ENCODE measurements at places on chromosomes 7 and 10. TPM values are rescaled to one million over a fixed set of nuclear protein-coding genes. Genes with fewer than 3 reads are reported as not detected.

DNA sequence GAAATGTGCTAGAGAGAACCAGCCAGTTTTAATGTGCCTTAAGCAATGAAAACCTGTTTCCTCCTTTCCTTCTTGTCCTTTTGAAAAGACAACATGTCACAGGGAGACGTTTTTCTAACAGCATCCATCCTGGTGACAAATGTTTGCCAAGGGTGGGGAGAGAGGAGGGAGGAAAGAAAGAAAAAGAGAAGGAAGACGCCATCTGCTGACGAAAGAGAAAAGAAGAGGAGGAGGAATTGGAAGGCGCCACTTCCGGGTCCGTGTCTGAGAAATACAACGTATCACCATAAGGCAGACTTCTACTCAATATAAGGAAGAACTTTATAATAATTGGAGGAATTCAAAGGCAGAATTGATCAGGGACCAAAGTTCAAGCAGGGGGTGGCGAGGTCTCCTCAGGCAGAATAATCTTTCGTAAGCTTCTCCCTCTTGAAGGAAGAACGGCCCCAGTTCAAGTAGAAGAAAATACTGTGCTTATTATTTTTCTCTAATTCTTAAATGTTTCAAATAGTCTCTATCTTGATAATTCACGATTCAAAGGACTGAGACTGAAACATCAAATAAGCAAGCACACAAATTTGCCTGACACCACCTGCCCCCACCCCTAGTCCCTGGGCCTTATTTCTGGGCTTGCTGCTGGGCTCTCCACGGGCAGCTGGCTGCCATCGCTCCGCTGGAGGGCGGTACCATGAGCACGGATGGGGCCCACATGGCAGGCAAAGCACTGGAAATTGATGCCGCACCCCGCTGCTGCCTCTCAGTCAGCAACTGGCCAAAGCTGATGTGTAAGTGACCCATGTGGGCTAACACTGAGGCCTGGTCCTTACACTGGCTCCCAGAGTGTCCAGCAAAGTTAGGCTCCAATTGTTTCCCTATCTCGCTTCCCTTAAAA is 273.7 kb upstream of the KLF14 start:
- DNase-seq, result peak; percentile 73

- DNase-seq, result no peak
These were observed 578.9 kb upstream of the SEMA3D start for GRCh38 chr7:85765698-85766298.

GRCh38 chr7:89500084-89500483 is 654.2 kb upstream of the STEAP1 start:
- no peak for DNase-seq

- DNase-seq, result no peak
These were observed 65.5 kb downstream of the CPVL start for GRCh38 chr7:29080803-29081202.

- no peak for DNase-seq
These were observed 154.4 kb upstream of the NPY start for GRCh38 chr7:24129597-24129996.

- no peak for DNase-seq
These were observed 177.1 kb upstream of the CTBP2 start for GRCh38 chr10:125337510-125337909.

GRCh38 chr10:36612436-36612835 is 513.0 kb upstream of the ANKRD30A start:
- DNase-seq, result no peak

- no peak for DNase-seq
These were observed 11.0 kb downstream of the TWIST1 start for GRCh38 chr7:19106241-19107080.

DNA sequence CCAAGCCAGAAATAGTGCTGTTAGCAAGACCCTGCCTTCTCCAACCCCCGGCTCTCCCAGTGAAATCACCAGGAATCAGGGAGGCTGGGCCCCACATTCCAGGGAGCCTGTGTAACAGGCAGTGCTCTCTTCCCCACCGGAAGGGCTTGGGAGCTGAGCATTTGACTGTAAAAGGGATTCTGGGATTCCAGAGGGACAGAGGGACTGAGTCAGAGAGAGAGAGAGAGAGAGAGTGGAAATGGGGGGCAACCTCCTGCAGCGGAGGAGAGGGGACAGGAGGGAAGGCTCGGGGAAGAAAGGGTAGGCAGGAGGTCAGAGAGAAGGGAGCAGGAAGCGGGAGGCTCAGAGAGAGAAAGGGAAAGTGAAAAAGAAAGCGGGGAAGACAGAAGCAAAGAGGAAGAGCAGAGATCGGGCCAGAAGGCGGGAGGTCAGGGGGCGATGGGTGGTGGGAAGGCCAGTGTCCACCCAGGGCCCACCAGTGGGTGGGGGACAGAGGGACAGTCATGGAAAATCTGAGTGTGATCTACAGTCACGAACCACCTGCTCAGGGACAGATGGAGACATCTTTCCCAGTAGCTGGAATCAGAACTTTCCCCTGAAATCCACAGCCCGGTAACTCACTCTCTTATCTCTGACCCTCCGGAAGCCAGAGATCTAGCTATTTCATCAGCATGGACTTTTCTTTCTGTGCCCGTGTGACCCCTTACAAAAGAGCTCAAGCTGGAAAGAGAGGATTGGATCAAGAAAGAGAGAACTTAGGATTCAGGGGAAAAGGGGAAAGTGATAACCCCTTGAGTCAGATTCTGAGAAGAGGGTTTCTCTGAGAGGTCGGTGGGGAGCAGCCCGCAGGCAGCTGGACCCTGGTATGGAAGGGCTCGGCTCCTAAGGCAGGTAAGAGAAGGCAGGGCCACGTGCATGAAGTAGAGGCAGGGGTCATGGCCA is 4.6 kb upstream of the SERPINE1 start:
- DNase-seq, result peak; percentile 80

GRCh38 chr7:151809146-151809863 is 67.6 kb downstream of the PRKAG2 start:
- no peak for DNase-seq

GRCh38 chr10:5411941-5412276 is 448 bp upstream of the NET1 start:
- no peak for DNase-seq

DNA sequence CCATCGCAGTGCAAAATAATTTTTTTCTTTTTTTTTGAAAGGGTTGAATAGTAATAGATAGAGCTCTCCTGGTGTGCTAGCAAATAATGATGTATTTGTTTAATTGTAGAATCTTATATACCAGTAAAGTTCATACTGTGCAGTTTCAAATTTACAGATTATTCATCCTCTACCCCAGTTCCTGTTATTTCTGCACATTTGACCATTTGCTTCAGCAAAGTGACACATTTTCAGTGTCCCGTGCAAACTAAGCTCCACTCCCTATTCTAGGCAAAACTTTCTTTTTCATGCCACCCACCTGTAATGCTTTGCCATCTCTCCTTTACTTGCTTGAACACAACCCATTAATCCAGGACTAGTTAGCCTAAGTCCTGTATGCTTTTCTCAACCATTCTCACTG is 43.0 kb downstream of the SHOC2 start:
- DNase-seq, result no peak

DNA sequence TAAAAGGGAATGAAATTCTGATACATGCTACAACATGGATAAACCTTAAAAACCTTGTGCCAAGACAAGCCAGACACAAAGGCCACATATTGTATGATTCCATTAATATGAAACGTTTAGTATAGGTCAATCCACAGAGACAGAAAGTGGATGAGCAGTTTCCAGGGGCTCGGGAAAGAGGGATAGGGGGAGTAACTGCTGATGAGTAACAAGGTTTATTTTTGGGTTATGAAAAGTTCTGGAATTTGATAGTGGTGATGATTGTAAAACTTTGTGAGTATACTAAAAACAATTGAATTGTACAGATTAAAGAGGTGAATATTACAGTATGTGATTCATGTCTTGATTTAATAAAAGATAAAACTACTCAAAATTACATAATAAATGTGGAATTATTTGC is 19.1 kb upstream of the SLC13A1 start:
- DNase-seq, result no peak

DNA sequence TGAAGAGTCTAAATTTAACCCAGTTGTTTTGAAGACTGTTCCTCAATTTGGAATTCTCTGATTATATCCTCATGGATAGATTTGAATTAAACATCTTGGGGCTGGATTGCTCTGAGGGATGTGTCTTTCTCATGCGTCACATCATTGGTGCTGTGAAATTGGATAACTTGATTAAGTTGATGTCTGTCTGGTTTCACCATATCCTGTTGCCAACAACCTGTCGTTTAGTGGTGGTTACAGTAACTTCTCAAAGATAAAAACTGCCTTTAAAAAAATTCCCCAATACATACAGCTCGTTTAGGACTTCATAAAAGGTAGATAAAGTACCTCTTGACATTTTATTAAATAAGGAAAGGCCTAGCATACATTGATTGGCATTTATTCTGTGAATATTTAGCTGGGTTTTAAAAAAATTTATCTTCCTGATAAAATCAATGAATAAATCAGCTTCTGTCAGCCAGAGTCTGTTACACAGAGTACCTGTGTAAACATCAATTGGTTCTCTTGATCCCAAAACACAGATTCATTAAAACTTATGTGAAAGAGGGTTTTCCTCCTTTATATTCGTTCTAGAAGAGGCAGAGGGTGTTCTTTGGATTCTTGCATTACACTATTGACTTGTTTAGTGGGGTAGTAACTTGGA is 10.5 kb downstream of the CRCP start:
- DNase-seq, result no peak

- no peak for DNase-seq
These were observed 64.0 kb upstream of the TMEM72 start for GRCh38 chr10:44847110-44847509.

DNA sequence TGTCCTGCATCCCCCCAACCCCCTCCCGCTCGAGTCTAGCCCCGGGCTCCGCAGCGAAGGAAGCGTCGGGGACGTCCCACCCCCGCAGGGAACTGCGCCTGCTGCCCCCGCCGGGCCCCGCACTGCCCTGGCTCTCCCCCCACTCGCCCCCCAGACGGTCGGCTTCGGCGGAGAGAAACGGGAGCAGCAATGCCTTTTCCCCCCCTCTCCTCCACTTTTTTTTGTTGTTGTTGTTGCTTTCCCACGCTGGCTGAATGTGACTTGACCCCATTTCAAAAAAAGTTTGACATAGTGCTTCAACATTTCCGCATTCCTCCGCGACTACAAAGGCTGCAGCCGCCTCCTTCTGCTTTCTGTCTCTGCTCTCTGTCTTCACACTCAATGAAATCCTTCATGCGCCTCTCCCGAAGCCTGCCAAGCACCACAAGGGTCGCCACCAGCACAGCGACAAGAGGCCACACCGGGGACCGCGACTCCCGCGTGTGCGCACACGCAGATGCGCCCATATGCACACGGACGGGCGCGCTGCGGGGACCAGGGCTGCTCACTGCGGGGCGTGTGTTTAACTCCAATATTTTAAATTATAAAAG is 1.0 kb downstream of the CDK6 start:
- DNase-seq, result peak; percentile 71

GRCh38 chr10:7665767-7666166 is 999 bp downstream of the ITIH5 start:
- DNase-seq, result no peak

GRCh38 chr10:91690996-91691676 is 58.3 kb upstream of the PPP1R3C start:
- DNase-seq, result no peak

- DNase-seq, result no peak
These were observed 24.5 kb downstream of the SCD start for GRCh38 chr10:100371482-100372027.

DNA sequence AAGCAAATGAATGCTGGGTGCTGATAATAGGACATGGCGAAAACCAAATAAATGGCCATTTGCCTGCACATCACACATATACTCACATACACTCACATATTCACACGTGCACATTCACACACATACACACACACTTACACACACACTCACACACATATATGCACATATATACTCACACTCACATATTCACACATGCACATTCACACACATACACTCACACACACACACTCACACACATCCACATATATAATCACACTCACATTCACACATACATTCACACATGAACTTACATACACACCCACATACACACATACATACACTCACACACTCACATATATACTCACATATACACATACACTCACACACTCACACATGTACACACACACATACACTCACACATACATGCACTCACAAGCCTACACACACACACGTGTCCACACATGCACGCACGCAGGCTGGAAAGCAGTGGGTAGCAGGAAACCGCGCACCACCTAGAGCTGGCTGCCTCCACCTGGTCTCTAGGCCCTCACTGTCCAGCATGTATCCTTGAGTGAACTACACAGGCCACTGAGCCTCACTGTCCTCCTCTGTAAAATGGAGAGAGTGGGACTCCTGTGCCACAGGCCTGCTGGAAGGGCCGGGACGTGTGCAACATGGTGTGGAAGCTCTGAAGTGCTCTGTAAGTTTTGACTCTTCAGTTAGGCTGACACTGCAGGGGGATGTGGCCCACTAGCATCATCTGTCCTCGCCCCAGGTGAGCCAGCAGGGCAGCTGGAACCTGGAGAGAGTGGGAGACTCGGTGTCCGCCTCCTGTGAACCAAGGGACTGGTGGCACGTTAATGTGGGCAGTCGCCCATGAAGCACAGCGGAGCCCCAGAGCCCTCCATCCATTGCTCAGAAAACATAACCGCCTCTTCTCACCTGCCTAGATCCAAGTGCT is 14.9 kb downstream of the TMEM72 start:
- DNase-seq, result no peak

DNA sequence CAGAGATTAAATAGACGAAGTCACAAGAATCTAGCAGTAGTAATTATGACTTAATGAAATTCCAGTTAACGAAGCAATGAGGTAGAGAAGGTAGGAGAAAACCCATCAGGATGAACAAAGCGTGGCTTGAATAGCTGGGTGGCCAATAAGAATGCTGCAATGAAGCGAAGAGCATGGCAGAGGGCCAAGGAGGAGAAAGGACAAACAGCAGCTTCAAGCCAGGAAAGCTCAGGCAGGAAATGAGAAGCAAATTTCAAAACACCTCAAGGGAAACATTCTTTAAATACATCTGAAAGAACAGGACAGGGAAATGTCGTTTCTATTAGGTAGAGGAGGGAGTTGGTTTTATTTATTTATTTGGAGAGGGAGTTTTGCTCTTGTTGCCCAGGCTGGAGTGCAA is 122.5 kb downstream of the KIAA1217 start:
- DNase-seq, result peak; percentile 61

DNA sequence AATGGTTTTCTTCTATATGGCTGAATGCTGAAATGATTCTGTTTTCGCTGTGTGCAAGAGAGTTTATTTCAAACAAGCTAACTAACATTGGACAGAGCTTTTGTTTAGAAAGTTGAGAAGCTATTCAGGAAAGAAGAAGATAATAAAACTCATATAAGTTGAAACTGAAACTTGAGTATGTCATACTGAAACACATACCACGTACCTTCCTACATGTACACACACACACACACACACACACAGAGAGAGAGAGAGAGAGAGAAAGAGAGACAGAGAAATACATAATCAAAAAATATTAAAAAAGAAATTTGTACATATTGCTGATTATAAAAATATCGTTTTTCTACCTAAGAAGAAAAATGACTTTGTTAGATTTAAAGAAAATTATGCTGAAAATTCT is 561.9 kb upstream of the KCND2 start:
- no peak for DNase-seq

- no peak for DNase-seq
These were observed 36.6 kb upstream of the SPOCK2 start for GRCh38 chr10:72124989-72125388.

Gene FGFBP3
- 0.22 TPM for total RNA-seq

Gene DIP2C
- 29.1 TPM for total RNA-seq

Gene HERPUD2
- 13.5 TPM for total RNA-seq

Gene TMEM213
- not detected for total RNA-seq

Gene PIP
- total RNA-seq, result not detected

Gene NSUN5
- total RNA-seq, result 16.2 TPM

Gene RELN
- total RNA-seq, result 0.56 TPM

Gene GATA3
- 0.83 TPM for total RNA-seq

Gene NEUROD6
- not detected for total RNA-seq

Gene LRRC18
- total RNA-seq, result not detected

Gene CFAP46
- total RNA-seq, result 1.9 TPM

Gene CYP3A7
- not detected for total RNA-seq

Gene EN2
- 0.11 TPM for total RNA-seq

Gene TMEM270
- not detected for total RNA-seq
